Forelimb muscle (tissue), 1 donor: ENCODE measurements at places on chromosomes 5 and 9.

DNA sequence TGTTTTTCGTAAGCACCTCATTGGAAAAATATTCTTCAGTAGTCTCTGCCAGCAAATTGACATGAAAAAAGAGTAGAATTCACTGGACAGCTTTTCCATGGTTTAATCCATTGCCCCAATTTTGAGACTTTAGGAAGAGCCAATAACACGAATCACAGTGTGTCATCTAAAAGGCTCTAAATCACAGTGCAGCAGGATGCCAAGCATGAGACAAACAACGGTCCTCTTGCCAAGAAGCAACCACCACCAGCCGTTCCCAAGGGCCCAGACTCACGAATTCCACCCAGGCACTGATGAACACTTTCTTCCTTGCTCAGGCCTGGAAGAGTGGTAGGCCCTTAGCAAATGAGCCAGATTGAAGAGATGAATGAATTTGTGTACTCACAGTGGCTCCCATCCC is 18.3 kb upstream of the IRX4 start:
- no peak for DNase-seq

GRCh38 chr5:177023303-177023664 is 788 bp downstream of the ZNF346 start:
- no peak for DNase-seq

GRCh38 chr9:87406543-87407166 is 91.0 kb upstream of the DAPK1 start:
- DNase-seq, result no peak

DNA sequence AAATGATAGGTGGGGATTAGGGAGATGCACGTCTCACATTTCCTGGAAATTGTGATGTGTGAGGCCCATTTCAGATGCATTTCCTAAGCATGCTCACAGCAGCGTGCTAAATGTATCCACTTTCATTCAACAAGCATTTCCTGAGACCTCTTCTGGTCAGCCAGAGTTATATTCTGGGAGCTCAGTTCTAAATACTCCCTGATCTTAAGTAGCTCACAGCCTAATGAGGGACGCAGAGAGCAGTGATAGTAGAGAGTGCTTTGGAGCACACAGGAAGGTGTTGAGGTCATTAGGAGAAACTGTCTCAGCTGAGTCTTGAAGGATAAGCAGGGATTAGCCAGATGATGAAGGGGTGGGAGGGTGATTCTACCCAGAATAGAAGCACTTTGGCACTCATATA is 46.2 kb upstream of the FSD1L start:
- DNase-seq, result no peak

DNA sequence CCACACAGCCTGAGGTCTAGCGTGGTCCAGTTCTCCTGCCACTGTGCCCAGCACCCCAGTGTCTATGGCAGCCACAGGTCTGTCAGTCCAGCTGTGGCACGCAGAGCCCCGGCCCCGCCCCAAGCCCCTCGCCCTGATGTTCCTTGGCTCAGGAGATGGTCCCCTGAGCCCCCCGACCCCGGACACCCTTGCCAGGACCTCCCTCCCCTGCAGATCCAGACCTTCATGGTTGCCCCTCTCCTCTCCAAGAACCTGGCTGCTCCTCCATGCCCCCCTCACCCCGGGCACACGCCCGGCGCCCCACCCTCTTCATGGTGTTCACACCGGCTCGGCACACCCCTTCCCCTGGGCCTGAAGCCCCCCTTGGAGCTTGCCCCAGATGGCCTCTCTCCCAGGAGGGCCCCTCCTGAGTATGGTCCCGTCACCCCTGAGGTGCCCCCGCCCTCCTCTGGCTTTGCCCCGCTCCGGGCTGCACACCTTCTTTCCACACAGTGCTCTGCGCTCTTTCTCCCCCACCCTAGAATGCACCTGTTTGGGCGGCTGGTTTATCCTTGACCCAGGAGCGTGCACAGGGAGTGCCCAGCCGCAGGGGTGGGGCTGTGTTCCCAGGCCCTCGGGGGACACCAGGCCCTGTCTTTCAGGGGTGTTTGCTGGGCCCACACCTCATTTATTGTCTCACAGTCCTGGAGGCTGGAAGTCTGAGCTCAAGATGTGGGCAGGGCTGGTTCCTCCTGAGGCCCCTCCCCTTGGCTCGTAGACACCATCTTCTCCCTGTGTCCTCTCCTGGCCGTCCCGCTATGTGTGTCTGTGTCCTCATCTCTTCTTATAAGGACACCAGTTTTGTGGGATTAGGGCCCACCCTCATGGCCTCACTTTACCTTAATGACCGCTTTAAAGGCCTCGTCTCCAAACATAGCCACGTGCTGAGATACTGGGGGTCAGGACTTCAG is 37.6 kb downstream of the KCNT1 start:
- DNase-seq, result no peak

GRCh38 chr5:52119768-52120167 is 667.9 kb upstream of the ITGA1 start:
- no peak for DNase-seq

GRCh38 chr5:133728475-133728874 is 116.1 kb upstream of the FSTL4 start:
- DNase-seq, result no peak

GRCh38 chr9:94068257-94068656 is 16.0 kb upstream of the PTPDC1 start:
- DNase-seq, result no peak

DNA sequence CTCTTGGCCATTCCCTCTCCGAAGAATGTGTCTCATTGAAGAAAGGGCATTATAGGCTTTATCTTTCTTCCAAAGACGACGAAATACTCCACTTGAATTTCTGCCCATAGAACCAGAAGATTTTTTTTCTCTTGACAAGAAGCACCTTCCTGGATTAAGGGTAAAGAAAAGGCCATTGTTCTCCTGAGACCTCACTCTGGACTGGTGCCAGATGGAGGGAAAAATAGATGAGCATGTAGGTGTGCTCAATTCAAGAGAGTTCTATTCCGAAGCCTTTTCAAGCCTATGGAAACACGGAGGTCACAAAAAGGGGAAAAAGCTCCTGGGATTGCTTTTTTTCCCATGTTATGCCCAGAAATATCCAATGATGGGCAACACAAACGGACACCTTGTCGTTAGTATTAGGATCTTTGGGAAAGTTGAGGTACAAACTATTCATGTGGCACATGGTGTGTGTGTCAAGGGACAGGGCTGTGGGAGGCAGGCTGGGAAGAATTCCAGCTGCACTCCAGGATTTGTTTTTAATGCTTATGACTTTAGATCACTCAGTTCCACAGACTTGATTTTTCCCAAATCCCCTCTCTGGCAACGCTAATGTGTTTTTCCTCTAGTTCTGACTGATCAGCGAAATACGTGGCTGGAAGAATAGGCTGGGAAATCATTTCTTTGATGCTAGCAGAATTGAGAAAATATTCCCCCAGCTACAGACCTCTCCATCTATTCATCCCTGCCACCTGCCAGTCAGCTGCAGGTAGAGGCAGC is 89.9 kb downstream of the SIL1 start:
- no peak for DNase-seq

GRCh38 chr5:144844086-144844485 is 673.4 kb downstream of the KCTD16 start:
- no peak for DNase-seq

DNA sequence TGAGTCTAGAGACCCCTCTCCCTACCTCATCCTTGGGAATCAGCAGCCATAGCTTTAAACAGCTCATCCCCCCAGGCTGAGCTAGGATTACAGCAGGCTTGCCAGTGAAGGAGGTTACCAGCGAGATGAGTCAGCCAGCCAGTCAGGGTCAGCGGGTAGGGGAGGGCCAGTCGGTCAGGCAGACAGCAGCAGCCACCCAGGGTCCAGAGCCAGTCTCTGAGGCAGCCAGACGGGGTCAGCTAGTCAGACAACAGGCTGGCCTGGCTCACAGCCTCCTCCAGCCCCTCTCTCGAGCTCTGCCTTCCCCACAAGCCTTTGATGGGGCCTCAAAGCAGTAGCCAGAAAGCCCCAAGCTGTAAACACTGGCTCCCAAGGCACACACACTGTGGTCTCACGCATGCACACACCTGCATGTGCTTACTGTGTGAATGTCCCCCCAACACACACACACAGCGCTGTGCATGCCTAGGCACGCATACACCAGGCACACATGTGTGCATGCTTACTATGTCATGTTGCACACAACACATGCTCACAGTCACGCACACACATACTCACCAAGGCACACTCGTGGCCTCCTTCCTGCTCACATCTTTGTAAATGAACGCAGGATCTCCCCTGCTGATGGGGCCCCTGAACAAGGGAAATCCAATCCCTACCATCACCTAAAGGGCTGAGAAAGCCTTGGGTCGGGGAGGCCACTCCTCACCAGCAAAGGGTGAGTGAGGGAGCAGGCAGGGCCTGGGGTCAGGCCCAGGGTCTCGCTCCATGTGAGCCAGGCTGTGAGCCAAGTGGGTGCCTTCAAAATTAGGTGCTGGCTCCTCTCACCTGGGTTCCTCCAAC is 28.2 kb upstream of the CPLX2 start:
- DNase-seq, result no peak

- no peak for DNase-seq
Observed at GRCh38 chr5:131521252-131521651, 113.8 kb downstream of the RAPGEF6 start.

- no peak for DNase-seq
Observed at GRCh38 chr5:118952992-118953651, 35.2 kb downstream of the DTWD2 start.

DNA sequence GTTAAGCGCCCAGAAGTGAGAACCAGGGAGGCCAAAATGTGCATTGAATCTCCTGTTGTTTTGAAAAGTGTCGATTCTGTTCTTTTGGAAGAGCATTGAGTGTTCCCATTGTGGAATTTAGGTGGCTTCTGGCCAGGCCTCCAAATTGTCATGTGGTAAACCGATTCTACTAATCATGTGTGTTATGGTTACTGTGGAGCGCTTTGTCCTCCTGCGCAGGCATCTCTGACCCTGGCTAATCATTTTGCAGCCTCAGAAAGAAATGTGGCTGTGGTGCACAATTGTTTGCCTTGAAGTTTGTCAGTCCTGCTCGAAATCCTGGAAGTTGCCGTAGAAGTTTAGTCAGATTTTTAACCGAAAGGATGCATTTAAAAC is 121.3 kb downstream of the RASGRF2 start:
- no peak for DNase-seq

- DNase-seq, result no peak
Observed at GRCh38 chr9:18184401-18184800, 289.6 kb upstream of the ADAMTSL1 start.

- no peak for DNase-seq
Observed at GRCh38 chr5:98568336-98568735, 205.1 kb upstream of the RGMB start.

- DNase-seq, result no peak
Observed at GRCh38 chr5:35593338-35593737, 24.3 kb upstream of the SPEF2 start.

- DNase-seq, result no peak
Observed at GRCh38 chr9:130425741-130426466, 18.9 kb upstream of the ASS1 start.

- DNase-seq, result no peak
Observed at GRCh38 chr9:13769641-13770040, 490.1 kb upstream of the MPDZ start.

DNA sequence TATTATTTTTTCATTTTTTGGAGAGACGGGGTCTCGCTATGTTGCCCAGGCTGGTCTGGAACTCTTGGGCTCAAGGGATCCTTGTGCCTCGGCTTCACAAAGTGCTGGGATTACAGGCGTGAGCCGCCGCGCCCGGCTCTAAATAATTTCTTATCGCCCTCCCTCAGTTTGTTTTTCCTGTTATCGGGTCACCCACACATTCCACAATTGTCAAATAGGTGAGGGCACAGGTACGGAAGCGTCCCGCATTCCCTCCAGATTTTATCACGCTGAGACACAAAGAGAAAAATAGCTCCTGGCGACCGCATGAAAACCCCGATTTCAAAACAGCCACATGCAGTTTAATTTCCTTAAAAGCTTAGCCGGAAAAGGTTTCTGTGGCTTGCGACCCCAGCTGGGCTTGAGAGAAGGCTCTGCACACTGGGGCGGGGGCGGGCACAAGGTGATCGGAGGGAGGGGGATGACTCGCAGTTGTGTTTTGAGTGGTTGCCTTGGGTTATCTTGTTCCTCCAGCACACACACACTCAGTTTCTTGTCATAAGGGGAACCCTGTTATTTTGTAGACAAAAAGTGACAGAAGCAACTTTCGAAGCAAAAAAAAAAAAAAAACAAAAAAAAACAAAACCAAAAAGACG is 717 bp upstream of the IQGAP2 start:
- DNase-seq, result no peak

GRCh38 chr5:179875741-179876609 is 17.4 kb upstream of the MRNIP start:
- no peak for DNase-seq

DNA sequence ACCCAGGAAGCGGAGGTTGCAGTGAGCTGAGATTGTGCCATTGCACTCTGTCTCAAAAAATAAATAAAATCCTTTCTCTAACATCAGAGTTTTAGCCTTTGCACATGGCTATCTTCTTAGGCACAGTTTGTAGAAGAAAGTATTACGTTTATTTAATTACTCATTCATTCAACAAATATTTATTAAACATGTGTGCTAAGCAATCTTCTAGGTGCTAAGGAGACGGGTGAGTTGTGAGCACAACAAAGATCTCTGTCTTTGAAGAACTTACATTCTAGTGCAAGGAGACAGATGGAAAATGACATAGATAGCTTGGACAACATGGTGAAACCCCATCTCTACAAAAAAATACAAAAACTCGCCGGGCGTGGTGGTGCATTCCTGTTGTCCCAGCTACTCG is 122.3 kb upstream of the MYO10 start:
- no peak for DNase-seq
